Neural progenitor cell (in vitro differentiated cells): ENCODE measurements at places on chromosomes 4 and X.

GRCh38 chr4:114558446-114559020 is 40.1 kb upstream of the UGT8 start:
- DNase-seq = peak; percentile 18

- DNase-seq = no peak
Measured at GRCh38 chr4:154720123-154720522, 23.7 kb upstream of the LRAT start.

DNA sequence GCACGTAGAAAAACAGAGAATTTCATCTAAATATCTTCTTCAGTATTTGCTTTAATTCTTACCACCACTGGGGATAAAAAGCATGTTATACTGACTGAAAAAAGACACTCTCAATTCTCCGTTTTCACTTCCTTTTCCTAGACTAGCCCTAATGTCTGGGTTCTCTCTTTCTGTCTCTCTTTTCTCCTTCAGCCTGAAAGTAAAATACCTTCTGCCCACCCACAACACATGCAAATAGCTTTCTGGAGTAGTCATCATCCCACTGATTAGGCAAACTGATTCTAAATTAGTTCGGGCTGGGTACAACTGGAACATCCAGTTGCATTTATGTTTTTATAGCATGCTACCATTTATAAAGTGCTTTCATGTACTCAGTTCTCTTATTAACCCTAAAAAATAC is 142.4 kb upstream of the ANKRD50 start:
- no peak for DNase-seq

DNA sequence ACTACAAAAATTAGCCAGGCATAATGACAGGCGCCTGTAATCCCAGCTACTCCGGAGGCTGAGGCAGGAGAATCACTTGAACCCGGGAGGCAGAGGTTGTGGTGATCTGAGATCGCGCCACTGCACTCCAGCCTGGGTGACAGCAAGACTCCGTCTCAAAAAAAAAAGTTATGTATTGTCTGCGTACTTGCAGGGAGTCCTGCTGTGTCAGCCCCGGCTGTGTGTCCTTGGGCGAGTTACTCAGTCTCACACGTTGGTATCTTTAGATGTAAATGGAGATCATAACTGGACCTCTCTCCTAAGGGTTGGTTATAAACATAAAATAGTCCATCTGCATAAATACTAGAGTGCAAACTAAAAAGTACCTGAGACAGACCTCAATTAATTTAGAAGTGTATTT is 22.7 kb upstream of the TBC1D14 start:
- DNase-seq = no peak
